KBM-7 (cell line): ENCODE measurements at places on chromosomes 3 and 15.
A peak's percentile ranks its signal among the peaks of the same experiment; 100 is the strongest.

DNA sequence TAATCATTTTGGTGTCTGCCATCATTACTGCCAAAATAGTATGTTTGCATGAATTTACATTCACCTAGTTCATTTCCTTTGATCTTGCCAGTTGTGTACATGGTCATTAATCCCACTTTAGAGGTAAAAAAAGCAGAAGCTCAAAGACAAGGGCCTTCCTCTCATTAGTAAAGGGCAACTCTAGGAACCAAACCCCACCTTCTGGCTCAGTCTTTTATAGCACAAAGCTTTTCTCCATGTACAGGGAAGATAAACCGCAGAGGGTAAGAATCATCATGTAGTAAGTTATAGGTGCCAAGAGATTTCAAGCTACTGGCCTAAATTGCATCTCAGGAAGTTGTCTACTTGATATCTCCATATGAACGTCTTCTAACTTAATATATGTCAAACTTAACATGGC, 19.3 kb upstream of the SPG21 start:
- DNase-seq: peak; percentile 78

DNA sequence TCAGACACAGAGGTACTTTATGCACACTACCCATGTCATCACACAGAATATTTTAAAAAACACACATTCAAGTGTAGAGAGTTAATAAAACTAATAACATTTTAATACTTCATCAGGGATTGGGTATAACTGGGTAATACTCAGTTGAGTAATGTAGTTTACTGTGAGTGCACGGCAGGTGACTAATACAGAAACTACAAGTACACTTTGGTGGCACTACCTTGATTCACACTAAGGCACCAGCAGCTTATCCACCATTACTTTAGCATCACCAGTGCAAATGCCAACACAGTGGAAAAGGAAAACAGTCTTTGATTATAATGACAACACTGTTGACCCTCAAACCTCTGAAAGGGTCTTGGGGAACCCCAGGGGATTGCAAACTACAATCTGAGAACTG, 33.6 kb downstream of the ZNF280D start:
- no peak for DNase-seq

- DNase-seq: no peak
Observed at GRCh38 chr3:32791833-32792232, 26.0 kb upstream of the TRIM71 start.

- DNase-seq: peak; percentile 91
Observed at GRCh38 chr3:46299608-46300460, 54.1 kb upstream of the CCR2 start.

DNA sequence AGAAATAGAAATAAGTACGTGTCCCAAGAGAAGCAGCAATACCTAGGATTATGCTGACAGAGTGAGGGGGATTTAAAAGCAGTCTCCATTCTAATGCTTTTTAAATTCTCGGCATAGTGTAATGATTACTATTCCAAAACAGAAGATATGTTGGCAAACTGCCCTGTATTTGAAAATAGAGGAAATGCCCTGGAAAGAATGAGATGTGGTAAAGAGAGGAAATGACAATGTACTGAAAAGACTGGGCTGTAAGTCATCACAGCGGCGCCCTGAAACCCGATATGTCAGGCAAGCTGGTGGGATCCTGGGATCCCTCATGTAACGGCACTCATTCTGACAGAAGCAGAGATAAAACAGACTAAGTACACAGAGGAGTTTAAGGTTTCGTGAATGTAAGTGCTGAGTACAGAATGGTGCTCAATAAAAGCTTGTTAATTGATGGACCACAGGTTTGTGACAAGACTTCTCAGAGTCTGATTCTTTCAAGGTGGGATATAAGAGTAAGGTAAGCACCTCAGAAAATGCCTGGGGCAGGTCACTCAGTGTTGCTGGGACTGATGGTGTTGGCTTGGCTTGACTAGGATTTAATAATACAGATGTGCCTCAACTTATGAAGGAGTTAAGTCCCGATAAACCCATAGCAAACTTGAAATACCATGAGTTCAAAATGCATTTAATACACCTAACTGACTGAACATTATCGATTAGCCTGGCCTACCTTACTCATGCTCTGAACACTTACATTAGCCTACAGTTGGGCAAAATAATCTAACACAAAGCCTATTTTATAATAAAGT, 91.4 kb downstream of the NFKBIZ start:
- peak; percentile 82 for DNase-seq

- DNase-seq: no peak
Observed at GRCh38 chr15:25740383-25741255, 122.5 kb downstream of the ATP10A start.

GRCh38 chr3:118577055-118577777, 457.4 kb downstream of the IGSF11 start:
- no peak for DNase-seq

DNA sequence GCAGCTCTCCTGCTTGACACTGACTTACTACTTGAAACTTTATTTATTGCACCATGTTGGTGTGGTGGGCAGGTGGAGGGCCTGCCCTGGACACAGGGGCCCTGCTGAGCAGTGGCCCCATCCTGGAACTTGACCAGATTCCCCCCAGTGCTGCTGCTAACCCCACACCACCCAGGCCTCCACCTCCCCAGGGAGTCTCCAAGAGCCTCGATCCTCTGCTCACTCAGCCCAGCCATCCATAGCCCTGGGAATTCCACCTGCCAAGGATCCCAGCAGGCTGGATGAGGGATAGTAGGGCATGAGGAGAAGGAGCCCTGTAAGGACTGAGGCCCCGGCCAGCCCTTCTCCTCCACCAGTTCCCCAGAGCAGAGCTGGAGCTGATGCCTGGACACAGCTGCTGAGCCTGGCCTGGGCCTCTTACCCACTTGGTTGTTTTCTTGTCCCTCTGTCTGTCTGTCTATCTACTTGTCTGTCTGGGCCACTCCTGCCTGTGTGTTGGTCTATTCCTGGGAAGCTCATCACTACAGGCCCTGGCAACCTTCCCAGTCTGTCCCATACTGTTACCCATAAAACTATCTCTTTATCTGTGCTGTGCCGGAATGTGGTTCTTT, 2.8 kb downstream of the CHAC1 start:
- no peak for DNase-seq

GRCh38 chr3:124860599-124860998, 26.6 kb downstream of the ITGB5 start:
- DNase-seq: no peak

- no peak for DNase-seq
Observed at GRCh38 chr3:193987186-193987585, 148.8 kb upstream of the HES1 start.

DNA sequence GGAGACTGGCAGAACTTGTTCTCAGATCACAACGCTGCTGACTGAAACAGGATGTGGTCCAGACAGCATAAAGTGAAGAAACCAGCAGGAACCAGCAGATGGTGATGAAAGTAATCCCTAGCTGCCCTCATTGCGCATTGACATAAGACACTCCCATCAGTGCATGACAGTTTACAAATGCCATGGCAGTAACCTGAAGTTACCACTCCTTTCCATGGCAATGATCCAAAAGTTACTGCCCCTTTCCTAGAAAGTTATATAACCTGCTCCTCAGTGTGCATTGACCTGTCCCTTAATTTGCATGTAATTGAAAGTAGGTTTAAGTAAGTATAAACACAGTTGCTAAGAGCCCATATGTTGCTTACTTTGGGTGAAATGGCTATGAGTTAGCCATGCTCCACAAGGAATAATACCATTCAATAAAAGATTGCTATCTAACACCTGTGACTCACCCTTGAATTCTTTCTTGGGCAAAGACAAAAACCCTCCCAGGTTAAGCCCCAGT, 149.1 kb upstream of the CD96 start:
- DNase-seq: no peak

DNA sequence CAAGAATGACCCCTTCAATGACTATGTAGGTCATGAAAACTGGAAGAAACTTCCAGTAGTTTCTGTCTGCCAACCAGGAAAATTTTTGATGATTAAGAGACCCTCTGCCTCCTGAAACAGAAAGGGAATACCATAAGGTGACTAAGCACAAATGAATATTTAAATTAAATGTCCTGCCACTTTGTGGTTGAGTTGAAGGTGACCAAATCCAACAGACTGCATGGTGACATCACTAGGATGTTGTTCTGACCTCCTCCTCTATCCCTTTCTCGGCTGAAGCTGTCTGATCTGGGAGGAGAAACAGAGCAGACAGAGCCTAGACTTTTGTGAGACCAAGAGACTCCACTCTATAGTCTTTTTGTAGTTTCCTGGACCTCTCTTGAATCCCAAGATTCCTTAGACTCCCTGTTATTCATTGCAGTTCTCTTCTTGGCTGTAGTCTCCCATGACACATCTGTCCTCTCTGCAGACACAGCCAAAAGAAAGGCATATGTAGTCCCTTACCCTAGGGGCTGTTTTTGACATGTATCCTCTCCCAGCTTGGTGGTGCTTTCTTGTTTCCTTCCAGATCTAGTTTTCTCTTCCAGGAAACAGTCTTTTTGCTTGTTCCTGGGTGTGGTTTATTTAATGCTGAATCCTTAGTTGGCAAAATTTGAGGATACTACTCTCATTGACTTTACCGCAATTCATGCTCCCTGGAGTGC, 55.2 kb upstream of the UBE3A start:
- no peak for DNase-seq

GRCh38 chr15:78175330-78175729, 26.2 kb downstream of the IDH3A start:
- DNase-seq: no peak

DNA sequence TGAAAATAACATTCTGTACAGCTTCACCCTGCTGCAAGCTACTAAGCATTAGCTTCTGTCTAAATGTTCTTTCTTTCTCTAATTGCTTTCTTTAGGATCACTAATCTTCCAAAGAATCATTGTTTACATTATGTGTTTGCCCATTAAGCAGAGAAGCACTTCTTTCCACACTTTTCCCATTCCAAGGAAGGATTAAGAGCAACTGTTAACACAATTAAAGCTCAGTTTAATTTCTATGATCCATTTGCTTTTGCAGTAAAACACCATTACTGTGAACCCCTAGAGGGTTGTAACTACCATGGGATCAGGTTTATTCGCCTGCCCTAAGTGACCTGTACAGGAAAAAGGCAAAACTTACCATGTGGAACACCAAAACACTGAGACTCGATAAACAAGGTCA, 125.8 kb upstream of the ZNF385D start:
- no peak for DNase-seq

- no peak for DNase-seq
Observed at GRCh38 chr3:143814443-143814889, 33.8 kb downstream of the SLC9A9 start.

DNA sequence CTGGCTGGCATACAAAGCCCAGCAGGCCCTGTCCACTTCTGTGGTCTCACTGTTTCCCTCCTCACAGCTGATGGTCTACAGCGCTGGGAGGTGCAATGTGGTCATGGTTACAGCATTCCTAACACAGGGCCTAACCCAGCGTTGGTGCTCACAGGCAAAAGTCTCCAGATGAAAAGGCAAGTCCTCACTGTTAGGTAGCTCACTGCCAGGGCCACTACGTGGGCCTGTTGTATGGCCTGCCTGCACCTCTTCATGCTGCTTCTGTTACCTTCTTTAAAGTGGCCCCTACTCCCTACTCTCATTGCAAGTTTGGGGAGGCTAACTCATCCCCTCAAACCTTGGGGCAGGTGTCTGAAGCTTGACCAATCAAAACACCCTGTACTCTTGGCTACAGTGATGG, 31.3 kb downstream of the CCDC13 start:
- DNase-seq: no peak

DNA sequence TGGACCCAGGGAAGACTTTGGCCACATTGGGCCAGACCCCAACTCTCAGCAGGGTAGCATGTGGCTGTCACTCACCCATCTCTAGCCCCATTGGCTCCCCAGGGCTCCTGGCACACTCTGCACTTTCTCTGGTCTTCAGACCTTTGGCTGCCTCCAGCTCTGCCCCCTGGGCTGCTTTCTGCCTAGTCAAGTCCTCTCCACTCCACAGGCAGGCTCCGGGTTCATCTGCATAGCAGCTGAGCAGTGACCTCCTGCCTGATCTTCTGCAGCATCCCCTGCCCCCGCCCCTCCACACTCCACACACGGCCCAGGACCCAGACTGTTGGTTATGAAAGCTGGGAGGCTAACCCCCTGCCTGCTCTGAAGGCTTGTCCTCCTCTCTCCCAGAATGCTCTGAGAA, 8.4 kb upstream of the C15orf39 start:
- DNase-seq: no peak

DNA sequence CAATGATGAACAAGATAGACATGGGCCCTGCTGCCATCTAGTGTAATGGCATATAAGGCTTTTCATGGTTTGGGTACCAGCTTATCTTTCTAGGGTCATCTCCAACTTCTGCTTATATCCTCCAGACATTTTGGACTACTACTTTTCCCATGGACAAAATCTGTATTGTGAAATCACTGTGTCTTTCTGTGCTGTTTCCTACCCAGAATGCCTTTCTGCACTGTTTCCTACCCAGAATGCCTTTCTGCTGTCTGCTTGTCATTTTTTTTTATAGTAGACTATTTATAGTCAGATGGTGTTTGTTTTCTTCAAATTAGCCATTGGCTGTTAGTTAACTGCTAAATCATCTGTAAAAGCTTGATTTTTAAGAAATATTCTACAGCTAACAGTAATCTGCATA, 20.1 kb downstream of the VPS8 start:
- no peak for DNase-seq

GRCh38 chr15:60371175-60372051, 26.4 kb downstream of the ANXA2 start:
- DNase-seq: no peak

DNA sequence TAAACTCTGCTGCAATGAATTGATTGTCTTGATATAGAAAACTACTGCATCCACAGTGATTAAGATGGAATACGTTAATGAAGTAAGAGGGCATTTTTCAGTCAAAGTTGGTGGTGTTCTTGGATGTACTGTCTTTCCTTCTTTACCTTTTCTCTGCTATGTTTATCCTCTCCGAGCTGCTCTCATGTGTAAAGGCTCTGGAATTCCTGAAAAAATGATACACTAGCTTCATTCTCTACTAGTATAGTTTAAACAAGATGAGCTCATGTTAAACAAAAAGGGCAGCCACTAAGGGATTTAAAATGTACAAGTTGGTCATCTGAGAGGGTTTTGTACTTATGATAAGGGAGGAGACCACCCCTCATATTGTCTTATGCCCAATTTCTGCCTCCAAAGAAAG, 504.6 kb upstream of the NECTIN3 start:
- no peak for DNase-seq

DNA sequence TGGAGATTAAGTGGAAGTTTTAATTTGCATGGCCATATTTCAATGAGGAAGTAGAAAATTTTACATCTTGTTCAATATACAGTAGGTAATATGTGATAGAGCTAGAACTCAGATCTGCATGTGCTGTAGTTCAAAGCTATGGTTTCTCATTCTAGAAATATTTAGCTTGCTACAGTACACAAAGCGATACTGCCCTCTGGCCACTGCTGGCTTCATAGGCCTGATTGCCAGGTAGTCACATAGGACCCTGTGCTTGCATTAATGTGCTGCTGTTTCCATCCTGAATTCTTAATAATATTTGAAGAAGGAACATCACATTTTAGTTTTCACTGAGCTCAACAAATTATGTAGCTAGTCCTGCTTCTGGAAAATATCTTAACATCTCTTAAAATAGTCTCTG, 87.0 kb downstream of the PLSCR2 start:
- no peak for DNase-seq

- DNase-seq: no peak
Observed at GRCh38 chr3:145422556-145422955, 738.4 kb downstream of the PLOD2 start.
